MV-4-11 (cell line): ENCODE measurements at places on chromosomes 1 and 21.

DNA sequence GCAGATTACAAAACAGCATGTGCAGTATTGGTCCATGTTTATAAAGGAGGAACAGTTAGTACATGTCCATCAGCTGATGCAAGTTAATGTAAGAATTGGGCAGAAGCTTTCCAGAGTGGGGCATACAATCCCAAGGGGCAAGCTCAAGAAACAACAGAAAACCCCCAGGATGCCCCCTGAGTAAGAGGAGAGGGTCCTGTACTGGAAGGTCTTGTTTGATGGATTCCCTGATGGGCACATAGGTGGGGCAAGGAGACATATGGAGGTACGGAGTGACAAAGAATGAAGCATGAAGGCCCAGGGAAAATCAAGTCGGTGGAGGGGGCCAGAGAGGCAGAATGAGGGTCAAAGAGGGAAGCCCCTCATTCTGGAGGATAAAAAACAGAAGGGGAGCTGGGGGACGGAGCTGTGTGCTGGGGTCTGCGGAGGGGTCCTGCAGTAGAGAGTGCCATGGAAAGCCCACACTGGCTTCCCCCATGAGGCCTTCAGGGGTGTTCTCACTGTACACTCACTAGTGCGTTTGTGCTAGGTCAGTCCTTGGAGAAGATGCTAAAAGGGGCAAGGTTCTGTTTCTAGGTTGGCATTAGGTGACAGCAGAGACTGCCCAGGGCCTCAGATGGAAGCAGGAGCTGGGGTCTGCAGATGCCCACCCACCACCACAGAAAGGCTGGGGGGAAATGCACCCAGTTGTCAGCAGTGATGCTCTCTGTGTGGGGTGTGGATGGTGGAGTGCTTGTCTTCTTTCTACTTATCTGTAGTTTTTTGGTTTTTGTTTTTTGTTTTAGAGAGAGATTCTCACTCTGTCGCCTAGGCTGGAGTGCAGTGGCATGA, 12.5 kb upstream of the MATN1 start:
- no peak for DNase-seq

- DNase-seq: no peak
Measured at GRCh38 chr1:1082776-1083415, 8.8 kb upstream of the RNF223 start.

- DNase-seq: peak; percentile 52
Measured at GRCh38 chr1:209627732-209628196, 24.5 kb downstream of the LAMB3 start.

- peak; percentile 54 for DNase-seq
Measured at GRCh38 chr1:182331387-182331786, 60.2 kb downstream of the GLUL start.

- DNase-seq: no peak
Measured at GRCh38 chr21:24870633-24871032, 736.6 kb downstream of the MRPL39 start.

DNA sequence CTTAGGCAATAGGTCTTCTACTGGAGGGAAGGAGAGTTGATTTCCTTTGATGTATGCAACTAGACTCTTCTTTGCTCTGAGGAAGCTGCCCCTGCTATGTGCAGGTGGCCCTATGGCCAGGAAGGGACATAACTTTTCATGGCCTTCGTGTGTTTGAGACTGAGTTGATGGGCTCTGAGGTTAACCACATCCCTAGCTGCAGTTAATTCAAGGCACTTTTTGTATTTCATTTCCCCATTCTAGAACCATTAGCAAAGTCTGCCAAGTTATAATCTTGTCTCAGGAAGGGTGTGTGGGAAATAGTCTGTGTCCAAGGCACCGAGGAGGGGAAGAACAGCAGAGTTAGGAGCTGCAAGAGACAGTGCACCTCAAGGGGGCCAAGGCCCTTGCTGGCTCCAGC, 2.5 kb downstream of the FCRL4 start:
- peak; percentile 97 for DNase-seq

- no peak for DNase-seq
Measured at GRCh38 chr1:1156140-1157032, 17.3 kb upstream of the TTLL10 start.

GRCh38 chr1:219788091-219788490, 140.3 kb downstream of the SLC30A10 start:
- no peak for DNase-seq

- no peak for DNase-seq
Measured at GRCh38 chr1:109547463-109548320, 723 bp upstream of the GNAI3 start.

- no peak for DNase-seq
Measured at GRCh38 chr1:24928689-24929397, 1.2 kb downstream of the RUNX3 start.

DNA sequence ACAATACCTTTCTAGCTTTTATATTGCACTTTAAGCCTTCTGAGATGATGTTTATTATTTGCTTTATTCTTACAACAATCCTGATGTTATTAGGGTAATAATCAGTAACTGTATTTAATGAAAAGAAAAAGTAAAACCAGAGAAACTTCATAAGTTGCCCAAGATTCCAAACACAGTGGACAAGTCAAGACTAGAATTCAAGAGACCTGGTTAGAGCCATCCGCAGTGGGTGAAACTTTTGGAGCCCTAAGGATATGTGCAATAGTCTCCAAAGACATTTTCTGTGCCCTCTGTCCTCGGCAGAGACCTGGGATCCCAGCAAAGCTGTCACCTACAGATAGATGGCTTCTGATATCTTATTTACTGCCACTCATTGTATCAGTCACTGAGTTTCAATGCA, 106.8 kb upstream of the DPT start:
- DNase-seq: no peak

GRCh38 chr1:192104852-192105251, 53.4 kb upstream of the RGS18 start:
- DNase-seq: no peak

DNA sequence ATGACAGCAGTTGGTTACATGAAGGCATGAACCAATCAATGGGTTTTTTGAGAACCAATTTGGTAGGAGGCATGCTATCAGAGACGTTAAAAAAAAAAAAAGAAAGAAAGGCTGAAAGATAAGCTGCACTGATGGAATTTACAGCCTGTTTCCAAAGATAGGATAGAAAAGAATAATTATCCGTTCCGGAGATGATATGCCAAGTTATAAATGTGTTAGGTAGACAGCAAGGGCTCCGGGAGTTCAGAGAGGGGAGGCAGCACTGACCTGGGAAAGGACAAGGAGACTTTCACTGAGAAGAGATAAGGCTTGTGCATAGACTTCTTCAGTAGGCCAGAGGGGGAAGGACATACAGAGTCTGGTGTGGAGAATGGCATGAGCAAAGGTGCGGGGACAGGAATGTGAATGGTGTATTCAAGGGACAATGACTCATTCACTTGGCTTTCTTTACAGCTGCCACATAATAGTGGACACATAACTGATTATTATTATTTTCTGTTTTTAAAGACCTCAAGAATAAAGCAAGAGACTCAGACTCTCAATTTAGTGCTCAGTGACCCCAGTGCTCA, 24.8 kb upstream of the ACBD6 start:
- DNase-seq: no peak

DNA sequence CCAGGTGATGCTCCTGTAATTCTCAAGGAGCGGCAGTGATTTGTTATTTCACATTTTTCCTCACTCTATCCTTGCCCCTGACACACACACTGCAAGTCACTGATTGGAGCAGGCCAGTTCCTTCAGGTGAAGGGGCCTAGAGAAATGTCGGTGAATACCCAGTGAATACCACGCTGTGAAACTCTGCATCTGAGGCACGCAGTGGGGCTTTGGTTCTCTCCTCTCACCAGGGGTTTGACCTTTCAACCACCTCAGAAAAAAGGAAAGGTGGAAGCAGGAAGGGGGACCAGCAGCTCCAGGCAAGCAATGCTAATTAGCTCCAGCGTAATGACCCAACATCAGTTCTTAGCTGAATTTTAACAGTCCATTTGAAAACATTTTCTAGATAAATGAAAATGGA, 532 bp upstream of the FAM177B start:
- no peak for DNase-seq

GRCh38 chr1:99268021-99268420, 3.7 kb downstream of the PLPPR4 start:
- DNase-seq: no peak

GRCh38 chr1:194076646-194077045, 890.2 kb upstream of the B3GALT2 start:
- no peak for DNase-seq

DNA sequence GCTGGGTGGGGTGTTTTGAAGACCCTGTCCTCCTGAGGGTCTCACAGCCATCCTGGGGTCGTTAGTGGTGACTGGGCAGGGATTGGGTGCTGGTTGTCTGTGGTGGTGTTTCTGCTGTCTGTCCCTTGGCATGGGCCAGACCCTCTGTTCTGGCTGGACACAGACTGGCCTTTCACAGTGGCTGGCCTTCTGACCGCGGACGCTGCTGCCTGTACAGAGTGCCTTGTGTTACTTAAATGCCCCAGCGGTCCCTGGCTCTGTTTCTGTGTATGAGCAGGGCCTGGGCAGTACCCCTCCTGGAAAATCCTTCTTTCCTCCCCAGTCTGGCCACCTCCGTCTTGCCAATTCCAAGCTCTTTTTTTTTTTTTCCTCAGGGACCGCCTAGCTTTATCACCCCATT, 50.9 kb downstream of the SH3BGR start:
- no peak for DNase-seq

DNA sequence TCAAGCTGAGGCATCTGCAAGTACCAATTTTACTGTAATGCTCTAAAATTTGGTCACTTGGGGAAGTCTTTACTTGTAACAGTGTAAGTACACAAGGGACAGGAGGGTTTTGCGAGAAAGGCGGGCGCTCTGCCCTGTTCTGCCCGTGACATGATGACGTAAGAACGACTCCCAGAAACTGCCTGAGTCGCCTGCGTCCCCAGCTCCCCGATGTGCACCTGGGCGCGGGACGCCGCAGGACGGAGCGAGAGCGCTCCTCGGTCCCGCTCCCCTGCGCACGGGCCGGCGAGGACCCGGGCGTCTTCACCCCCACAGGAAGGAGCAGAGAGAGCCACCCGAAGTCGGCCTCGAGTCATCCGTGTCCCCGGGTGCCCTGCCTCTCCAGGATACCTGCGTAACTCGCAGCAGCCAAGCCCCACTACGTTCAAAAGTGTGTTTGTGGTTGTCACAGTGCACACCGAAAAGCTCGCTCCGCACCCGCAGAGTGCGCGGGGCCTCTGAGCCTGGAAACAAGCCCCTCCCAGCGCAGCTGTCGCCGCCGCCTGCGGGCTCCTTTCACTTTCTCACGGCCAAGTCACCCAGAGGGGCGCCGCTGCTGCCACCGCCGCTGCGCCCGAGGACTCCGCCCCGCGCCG, 3.3 kb upstream of the ZBTB18 start:
- peak; percentile 42 for DNase-seq

DNA sequence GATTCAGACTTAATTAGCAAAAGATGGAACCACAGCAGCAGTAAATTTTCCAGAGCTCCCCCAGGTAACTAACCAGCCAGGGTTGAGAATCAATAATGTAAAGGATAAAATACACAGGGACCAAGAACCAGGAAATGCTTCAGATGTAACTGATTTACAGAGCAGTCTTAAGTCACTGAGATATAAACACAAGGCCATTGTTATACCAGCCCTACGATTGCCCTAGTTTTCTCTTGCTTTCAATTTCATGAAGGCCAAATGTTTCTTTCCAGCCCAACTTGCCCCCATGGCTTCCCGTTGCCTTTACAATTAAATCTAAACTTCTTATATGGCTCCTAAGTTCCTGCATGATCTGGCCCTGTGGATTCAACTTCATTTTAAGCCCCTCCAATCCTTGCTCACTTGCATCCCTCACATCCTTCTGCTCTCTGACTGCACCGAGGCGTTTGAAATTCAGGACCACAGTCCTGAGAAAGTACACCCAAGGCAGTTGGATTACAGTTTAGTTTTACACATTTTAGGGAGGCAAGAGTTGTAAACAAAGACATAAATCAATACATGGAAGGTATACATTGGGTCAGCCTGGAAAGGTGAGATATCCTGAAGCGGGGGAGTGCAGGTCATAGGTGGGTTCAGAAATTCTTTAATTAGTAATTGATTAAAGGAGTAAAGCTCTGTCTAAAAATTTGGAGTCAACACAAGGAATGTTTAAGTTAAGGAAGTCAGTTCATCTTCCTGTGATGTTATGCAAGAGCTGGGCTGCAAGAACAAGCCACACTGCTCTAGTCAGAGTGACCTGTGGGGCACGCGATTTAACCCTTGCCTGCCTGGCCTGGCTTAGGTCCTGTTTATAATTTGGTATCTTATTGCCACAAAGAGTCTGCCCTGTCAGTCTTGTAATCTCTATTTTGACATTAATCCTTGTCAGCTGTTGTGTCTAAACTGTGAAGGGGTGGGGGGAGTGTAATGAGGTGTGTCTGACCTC, 69.9 kb upstream of the COG2 start:
- peak; percentile 75 for DNase-seq

GRCh38 chr1:186118724-186119123, 256.3 kb downstream of the TPR start:
- no peak for DNase-seq

- DNase-seq: no peak
Measured at GRCh38 chr1:31072304-31072746, 6.8 kb upstream of the PUM1 start.

GRCh38 chr21:33794596-33794995, 121.0 kb downstream of the ATP5PO start:
- no peak for DNase-seq

- DNase-seq: no peak
Measured at GRCh38 chr1:19036041-19036812, 79.8 kb upstream of the IFFO2 start.

DNA sequence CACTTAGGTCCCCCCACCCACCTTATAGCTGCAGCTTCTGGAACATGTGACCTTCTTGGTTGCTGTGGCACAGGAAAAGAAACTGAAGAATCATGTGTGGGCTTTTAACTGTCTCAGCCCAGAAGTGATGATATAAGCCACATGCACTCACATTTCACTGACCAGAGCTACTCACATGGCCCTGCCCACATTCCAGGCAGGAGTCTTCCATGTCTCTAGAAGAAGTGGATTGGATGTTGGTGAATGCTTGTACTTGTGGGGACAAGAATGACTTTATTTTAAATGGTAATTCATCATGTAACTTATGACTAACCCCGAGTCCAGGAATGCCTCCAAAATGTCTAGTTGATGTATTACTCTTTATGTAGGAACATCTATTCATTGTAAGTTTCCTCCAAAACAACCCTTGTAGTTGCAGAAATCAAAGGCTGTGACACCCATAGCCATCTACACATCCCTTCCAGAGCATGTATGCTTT, 15.8 kb upstream of the CAMK1G start:
- DNase-seq: no peak

- no peak for DNase-seq
Measured at GRCh38 chr1:41566969-41567368, 82.5 kb upstream of the EDN2 start.

DNA sequence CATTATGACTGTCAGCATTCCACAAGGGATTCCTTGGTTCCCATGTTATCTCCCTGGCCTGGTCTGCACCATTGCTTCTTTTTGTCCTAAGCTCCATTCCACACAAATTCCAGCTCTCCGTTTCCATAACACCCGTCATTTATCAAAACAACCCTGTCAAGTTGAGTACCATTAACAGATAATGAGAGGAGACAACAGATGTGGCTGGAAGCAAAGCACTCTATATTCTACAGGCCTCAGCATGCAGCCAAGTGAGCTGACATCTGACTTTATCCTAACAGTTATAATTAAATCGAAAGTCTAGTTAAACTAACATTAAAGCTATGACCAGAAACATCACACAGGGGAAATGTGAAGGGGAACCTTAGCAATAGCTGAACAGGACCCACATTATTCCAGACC, 110.4 kb downstream of the RERE start:
- DNase-seq: no peak
